ENCODE measurements at places on chromosomes 3 and 15. TPM values are rescaled to one million over a fixed set of nuclear protein-coding genes. Genes with fewer than 3 reads are reported as not detected.

The CX3CR1 gene
- polyA plus RNA-seq, result 0.43 TPM

The NISCH gene
- polyA plus RNA-seq, result 9.7 TPM

The NUP210 gene
- 0.90 TPM for polyA plus RNA-seq

The PPM1L gene
- polyA plus RNA-seq, result 20.3 TPM
